ENCODE measurements at places on chromosomes 2 and 18. TPM values are rescaled to one million over a fixed set of nuclear protein-coding genes. Genes with fewer than 3 reads are reported as not detected.

Gene TXNDC2
- total RNA-seq = not detected

Gene CCDC142
- 25.2 TPM for total RNA-seq

Gene SATB2
- total RNA-seq = 3.3 TPM

Gene ABCG5
- total RNA-seq = not detected

Gene PRKAG3
- total RNA-seq = not detected

Gene RESP18
- not detected for total RNA-seq

Gene TTN
- total RNA-seq = 1.0 TPM

Gene TM4SF20
- not detected for total RNA-seq

Gene RAPGEF4
- 2.7 TPM for total RNA-seq

Gene VWC2L
- total RNA-seq = not detected

Gene CRYBA2
- not detected for total RNA-seq

Gene ZSWIM2
- not detected for total RNA-seq
